Renal cortical epithelial cell (primary cell): ENCODE measurements at places on chromosomes 13 and 19. TPM values are rescaled to one million over a fixed set of nuclear protein-coding genes. Genes with fewer than 3 reads are reported as not detected.
A peak's percentile ranks its signal among the peaks of the same experiment; 100 is the strongest.

The KLK10 gene
- 0.60 and 17.4 TPM in 2 replicates for total RNA-seq

The ARL11 gene
- total RNA-seq, result under 0.01 TPM in 1 of 2 replicates, not detected in the other

The SIGLEC12 gene
- not detected in 2 replicates for total RNA-seq

The IFNL1 gene
- not detected in 2 replicates for total RNA-seq

The BRD4 gene
- 8.7 and 30.7 TPM in 2 replicates for total RNA-seq

The SYNE4 gene
- total RNA-seq, result 1.0 and 4.5 TPM in 2 replicates

GRCh38 chr19:33410915-33411401 lies 37.4 kb downstream of the CEBPG start:
- DNase-seq, result no peak

GRCh38 chr13:110758195-110758805 lies 44.8 kb downstream of the ING1 start:
- DNase-seq, result peak; percentile 10

DNA sequence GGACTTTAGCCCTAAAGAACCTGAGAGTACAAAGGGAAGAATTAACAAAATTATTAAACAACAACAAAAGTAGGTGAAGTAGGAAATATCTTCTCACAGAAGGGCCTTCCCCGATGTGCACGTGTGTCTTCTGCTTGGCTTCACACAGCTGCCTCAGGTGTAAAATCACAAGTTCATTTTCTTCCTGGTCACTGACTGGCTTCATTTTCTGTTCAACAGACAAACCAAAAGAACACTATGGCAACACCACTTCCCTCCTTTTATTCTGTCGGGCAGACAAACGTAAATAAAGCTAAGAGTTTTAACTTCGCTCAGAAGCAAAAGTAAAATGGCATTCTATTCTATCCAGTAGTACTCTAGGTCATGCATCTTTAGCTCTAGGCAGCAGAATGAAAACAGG lies 140.9 kb downstream of the TBC1D4 start:
- DNase-seq, result no peak

GRCh38 chr13:36174923-36175322 lies 39.4 kb downstream of the SOHLH2 start:
- DNase-seq, result no peak

DNA sequence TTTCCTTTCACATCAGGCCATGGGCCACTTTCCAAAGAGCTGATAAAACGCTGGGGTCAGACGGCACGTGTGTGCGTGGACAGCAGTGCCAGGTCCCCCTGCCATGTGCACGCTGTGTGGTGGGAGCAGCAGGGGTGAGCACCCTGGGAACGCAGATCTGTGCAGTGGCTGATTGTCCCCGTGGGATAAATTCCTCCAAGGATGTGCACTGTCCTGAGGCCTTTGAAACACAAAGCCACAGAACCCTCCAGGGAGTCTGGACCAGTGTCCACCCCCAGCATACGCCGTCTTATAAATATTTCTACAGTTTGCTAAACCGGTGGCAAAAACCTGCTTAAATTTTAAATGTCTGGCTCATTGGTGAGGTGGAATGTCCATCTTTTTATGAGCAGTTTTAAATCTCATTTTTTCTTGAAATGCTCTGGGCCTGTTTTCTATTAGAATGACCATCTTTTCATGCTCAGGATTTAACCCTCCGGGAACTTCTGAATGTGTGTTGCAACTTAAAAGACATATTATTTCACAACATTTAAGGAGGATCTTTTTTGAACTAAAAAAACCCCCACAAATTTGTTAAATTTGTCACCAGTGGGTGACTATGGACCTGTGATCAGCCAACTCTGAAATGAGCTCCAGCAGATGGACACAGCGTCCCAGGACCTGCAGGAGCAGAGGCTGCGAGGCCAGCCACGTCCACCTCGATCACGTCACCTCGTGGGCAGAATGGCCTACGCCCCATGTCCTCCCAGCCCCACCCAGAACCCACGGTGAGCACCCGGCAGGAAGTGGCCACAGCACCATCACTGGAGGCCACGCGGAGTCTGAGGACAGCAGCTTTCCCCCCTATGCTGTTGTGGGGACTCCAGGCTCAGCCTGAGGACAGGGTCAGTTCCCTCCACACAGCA lies 68.6 kb downstream of the RASA3 start:
- peak; percentile 27 for DNase-seq

DNA sequence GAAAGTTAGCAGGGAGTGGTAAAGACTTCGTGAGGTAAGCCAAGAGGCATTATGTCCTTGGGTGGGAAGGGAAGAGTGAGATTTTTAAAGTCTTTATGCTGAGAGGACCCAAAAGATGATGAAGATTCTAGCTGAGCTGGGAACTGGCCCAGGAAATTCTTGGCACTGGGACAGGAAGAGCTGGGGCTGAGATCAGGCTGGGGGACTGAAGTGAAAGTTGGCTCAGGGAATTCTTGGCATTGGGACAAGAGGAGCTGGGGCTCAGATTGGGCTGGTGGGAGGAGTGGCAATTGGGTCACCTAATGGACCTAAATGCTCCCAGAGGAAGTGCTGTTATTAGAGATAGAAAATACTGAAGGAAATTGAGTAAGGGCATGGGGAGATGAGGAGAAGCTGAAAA lies 8.8 kb downstream of the SCEL start:
- peak; percentile 65 for DNase-seq

- no peak for DNase-seq
These were observed 2.2 kb downstream of the TNNT1 start for GRCh38 chr19:55146705-55147273.

DNA sequence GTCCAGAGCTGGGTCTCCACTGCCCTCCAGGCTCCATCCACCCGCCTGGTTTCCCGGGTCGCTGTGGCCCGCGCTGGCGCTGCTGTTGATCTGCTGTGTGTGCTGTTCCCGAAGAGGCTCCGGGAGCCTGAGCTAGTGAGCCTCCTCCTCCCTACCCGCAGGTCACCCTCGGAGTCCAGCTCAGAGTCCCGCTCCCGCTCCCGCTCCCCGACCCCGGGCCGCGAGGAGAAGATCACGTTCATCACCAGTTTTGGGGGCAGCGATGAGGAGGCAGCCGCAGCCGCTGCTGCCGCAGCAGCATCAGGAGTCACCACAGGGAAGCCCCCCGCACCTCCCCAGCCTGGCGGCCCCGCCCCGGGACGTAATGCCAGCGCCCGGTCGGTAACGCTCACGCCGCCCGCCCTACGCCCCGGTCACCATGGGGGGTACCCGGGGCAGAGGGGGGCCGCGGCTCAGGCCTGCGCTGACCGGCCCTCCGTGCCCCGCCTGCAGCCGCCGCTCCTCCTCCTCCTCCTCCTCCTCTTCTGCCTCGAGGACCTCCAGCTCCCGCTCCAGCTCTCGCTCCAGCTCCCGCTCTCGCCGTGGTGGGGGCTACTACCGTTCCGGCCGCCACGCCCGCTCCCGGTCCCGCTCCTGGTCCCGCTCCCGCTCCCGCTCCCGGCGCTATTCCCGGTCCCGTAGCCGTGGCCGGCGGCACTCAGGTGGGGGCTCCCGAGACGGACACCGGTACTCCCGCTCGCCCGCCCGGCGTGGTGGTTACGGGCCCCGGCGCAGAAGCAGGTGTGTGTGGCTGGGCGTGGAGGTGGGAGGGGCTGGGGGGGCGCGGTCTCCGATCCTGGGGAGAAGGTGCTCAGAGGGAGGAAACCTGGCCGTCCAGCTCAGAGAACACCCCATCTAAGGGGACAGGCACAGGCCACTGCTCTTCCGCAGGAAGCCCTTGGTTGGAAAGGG lies 12.2 kb downstream of the ZNF296 start:
- no peak for DNase-seq

DNA sequence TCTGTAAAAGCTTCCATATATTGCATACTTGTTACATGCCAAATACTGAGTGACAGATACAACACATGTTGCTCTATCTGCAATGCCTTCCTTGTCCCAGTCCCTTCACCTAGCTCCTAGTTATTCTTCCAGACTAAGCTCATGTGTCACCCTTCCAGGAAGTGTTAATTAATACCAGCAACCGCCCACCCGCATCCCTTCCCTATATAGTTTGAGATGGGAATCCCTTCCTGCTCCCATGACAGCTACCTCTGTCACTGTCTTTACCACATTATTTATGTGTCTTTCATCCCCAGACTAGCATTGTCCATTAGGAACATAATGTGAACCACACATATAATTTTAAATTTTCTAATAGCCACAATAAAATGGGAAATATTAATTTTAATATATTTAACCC lies 49.5 kb upstream of the FRY start:
- peak; percentile 60 for DNase-seq

DNA sequence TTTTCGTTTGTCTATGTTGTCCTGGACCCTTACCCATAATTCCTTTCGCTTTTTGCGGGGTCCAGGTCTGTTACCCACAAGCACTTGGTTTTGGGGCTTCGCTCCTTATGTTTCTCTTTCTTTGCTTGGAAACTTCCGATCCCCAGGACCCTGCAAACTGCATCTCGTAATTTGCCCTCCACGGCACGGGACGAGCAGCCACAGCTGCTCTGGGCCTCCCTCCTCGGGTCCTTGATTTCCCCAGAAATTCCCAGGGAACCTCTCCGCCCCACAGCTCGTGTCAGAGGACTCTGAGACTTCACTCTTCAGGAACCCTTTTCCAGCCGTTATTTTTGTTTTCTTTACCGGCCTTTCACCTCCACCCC lies 599 bp downstream of the SNRNP70 start:
- no peak for DNase-seq

DNA sequence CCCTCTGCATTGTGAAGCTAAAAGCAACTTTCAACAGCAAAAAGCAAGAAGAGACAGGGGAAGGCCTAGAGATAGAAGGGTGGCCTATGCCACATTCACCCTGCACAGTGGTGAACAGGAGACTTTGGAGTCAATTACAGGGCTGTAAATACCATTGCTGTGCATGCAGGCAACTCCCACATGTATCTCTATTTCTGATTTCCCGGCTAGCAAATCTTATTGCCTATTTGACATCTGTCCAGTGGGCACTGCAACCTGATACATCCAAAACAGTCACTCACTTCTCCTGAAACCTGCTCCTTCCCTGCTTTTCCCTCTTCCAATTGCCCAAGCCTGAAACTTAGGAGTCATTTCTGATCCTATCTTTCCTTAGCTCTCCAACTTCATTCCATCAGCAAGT lies 13.4 kb downstream of the RUBCNL start:
- no peak for DNase-seq

GRCh38 chr13:106738186-106738678 lies 170.3 kb upstream of the ARGLU1 start:
- no peak for DNase-seq

- no peak for DNase-seq
These were observed 1.7 kb upstream of the ZIC5 start for GRCh38 chr13:99973163-99973807.

DNA sequence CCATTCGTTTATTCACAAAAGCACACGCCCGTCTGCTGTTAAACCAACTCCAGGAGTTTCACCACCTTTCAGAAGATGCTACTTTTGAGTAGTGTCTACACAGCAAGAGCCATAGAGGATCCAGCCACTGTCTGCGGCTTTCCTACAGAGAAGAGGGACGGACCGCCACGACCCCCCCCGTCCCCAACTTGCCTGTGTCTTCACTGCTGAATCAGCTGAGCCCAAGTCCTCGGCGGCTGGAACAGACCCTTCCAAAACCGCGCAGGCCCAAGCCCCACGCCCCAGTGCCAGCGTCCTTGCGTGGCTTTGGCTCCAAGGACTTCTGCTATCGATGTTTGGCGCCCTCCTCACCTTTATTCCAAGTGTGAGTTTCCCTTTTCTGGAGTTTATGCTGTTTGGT lies 65.1 kb downstream of the SPACA7 start:
- no peak for DNase-seq

GRCh38 chr13:24249624-24250023 lies 59.8 kb upstream of the C1QTNF9 start:
- DNase-seq, result no peak

- DNase-seq, result peak; percentile 73
These were observed 531.7 kb upstream of the ARGLU1 start for GRCh38 chr13:107099661-107100060.

DNA sequence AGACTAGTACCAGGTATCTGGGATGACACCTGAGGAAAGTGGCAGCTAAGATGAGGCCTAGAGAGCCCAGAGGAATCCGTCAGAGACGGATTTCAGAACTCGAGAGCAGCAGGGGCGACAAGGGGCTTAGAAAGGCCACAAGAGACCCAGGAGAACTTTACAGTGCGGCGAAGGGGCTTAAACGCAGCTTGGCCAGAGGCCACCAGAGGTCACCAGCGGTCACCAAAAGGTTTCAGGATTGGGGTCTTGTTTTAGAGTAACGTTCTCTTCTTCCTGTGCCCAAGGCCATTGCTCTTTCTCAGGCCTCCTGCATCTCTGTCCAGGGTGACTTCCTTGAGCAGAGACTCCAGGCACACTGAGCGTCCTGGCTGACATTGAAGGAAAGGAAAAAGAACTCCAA lies 2.2 kb downstream of the ZSCAN22 start:
- DNase-seq, result no peak

GRCh38 chr19:19026299-19026971 lies 6.9 kb downstream of the SUGP2 start:
- peak; percentile 64 for DNase-seq

- no peak for DNase-seq
These were observed 20.5 kb downstream of the HIF3A start for GRCh38 chr19:46317339-46317738.

DNA sequence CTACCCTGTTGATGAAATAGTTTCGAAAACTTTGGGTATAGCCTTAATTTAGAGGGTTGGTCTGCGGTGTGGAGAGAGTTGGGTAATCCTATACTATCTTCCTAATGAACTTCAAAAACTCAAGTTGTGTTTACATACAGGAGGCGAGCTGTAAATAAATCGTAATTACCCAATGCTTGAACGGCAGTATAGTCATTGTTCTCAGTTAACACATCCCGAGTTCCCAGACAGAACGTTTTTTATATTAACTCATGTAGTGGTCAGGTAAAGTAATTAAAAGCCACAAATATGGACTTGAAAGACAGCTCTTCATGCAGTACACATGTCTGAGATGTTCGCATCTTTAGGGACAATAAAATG lies 1.5 kb downstream of the PDS5B start:
- peak; percentile 49 for DNase-seq

- no peak for DNase-seq
These were observed 12.2 kb downstream of the MED26 start for GRCh38 chr19:16615808-16616207.

DNA sequence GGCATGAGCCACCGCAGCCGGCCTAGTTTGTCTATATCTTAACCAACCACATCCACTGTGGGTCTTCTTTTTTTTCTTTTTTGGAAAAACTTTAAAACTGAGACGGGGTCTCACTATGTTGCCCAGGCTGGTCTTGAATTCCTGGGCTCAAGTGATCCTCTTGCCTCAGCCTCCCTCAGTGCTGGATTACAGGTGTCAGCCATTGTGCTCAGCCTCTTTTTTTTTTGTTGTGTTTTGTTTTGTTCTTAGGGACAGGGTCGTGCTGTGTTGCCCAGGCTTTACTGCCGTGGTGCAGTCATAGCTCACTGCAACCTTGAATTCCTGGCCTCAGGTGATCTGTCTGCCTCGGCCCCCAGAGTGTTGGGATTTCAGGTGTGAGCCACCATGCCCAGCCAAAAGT lies 7.4 kb downstream of the SNRNP70 start:
- DNase-seq, result no peak

DNA sequence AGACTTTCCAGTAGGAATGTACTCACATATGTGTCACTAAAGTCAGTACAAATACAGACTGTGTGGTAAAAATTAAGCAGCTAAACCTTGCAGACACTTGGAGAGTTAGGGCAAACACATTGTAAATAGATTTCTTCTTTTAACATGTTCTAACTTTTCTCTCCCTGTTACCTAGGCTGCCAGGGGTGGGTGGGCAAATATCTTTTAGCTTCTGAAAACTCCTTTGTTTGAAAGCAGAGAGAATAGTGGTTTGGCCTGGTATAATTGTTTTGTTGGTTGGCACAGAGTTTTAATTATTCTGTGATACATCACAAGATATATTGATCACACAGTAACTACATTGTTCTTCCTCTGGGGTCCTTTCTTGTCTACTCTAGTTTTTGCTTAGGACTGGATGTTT lies 289.8 kb upstream of the DACH1 start:
- no peak for DNase-seq
